Skin of body (tissue), 3 donors: ENCODE measurements at places on chromosomes 11 and 22. TPM values are rescaled to one million over a fixed set of nuclear protein-coding genes. Genes with fewer than 3 reads are reported as not detected.
A peak's percentile ranks its signal among the peaks of the same experiment; 100 is the strongest.

The SCGB2A2 gene
- 1.2 TPM for total RNA-seq

The CTTN gene
- total RNA-seq = 131 TPM

GRCh38 chr22:44151676-44152075, 29.0 kb upstream of the PARVG start:
- peak; percentile 29 for DNase-seq

DNA sequence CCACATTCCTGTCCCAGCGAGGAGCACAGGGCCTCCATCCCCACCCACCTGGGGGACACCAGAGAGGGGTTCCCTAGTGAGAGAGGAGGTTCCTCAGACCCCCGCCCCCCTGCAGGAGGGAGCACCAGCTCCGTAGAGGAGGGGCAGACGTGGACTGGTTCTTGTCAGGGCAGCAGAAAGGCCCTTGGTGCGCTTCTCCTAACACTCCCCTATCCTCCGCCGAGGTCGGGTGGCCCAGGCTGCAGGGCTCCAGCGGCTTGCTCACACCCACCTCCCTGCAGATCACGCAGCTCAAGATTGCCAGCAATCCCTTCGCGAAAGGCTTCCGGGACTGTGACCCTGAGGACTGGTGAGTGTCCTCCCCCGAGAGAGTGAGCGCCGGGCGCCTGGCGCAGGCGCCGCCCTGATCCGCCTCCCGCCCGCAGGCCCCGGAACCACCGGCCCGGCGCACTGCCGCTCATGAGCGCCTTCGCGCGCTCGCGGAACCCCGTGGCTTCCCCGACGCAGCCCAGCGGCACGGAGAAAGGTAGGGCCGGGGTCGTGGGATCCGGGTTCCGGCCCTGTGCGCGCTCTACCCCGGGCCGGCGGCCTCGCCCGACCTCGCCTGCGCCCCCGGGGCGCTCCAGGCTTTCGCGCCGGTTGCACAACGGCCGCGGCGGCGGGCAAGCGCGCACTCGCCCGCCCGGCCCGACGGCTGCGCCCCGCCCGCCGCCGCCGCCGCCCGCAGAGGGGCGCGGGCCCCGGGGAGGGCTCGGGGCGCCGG, 5.1 kb downstream of the TBX1 start:
- DNase-seq = no peak

The HTR3A gene
- 0.99 TPM for total RNA-seq

DNA sequence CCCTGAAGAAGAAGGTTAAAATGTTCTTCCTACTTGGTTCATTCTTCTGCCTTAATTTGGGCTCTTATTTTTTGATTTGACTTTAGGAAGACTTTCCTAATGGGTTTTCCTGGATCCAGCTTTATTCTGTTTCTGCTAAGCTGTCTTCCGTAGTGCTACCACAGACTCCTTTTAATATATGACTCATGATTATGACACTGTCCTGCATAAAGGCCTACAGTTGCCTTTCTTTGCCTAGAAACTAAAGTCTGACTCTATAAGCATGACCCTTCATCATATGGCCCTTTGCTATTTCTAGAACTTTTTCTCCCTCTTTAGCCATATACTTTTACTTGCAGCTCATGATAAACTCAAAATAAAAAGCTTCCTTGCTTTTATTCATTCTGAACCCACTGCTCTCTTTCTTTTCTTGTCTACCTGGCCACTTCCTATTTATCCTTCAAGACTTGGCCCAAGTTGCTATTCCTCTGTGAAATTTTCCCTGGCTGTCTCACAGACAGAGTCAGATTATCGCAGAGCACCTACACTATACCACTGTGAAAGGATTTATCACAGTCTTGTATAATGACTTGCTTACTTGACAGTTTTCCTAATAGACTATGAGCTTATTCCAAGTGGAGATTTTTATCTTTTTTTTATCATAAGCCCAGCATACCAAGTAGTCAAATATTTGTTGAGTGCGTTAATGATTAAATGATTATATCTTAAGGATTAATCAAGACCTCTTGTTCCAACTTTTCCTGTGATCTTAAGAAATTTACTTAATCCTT, 24.7 kb downstream of the TBCEL start:
- no peak for DNase-seq

The OR6A2 gene
- total RNA-seq = 0.20 TPM

- DNase-seq = peak; percentile 36
Measured at GRCh38 chr11:121793916-121794315, 322.1 kb downstream of the BLID start.

DNA sequence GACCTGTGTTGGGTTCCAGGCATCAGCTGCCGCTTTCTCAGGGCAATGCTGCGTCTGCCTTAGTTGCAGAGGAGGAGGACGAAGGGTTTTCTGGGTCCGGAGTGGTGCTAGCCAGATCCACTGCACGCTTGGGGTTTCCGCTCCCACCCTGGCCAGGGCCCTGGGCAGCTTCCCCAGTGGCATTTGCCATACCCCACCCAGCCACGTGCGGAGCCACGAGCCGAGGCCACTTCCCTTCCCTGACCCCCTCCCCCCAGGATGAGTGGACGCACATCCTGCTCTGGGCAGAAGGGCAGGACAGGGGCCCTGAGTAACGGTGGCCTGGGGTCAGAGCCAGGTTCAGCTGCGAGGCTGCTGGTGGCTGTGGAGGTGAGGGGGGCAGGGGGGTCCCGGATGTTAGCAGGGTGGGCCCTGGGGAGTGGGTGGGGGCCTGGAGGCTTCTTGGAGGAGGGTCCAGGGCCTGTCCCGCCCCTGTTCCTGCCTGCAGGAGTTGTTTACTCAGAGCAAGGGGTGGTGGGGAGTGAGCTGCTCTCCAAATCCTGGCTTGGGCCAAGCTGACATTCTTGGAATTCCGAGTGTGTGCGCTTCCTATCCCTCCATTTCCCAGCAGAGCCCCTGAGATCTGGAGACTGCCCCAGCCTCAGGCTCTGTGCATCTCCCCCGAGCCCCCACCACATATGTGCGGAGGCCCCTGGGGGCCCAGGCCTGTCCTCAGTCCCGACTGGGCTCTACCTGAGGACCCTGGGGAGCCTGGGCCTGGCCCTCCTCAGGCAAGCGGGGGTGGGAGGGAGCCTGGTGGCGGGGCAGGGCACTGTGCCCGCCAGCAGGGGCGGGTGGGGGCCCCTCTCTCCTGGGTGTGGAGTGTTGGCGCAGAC, 1.4 kb downstream of the TSPAN4 start:
- peak; percentile 92 for DNase-seq

DNA sequence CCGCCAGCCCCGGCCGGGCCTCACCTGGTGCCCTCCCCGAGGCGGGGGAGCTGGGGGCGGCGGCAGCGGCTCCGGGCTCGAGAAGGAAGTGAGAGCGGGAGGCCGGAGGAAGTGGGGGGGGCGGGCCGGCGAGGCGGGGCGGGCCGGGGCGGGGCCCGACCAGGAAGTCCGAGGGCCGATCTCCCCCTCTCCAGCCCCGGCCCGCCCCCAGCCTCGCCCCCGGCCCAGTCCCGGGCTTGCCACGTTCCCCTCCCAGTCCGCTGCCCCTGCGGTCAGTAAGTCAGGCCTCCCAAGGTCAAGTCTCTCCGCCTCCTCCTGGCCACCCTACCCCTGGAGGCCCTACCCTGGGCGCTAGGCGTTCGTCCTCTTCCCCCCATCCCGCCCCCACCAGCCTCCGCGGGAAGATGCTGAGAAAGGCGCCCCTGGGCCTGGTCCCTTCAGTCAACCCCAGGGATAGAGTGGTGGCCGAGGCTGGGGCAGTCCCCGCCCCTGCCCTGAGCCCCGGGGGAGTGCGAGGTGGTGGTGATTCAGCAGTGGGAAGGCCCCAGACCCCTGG, at the start of gene RHOG:
RHOG (minus strand) TSS at position 90 of the 556 bp plus-strand sequence. CDS start 12,821 bp downstream, outside the sequence.
- DNase-seq = peak; percentile 77

The SNX19 gene
- total RNA-seq = 32.2 TPM

The PKDREJ gene
- 0.10 TPM for total RNA-seq

- DNase-seq = no peak
Measured at GRCh38 chr11:133553885-133554740, 21.8 kb upstream of the OPCML start.

DNA sequence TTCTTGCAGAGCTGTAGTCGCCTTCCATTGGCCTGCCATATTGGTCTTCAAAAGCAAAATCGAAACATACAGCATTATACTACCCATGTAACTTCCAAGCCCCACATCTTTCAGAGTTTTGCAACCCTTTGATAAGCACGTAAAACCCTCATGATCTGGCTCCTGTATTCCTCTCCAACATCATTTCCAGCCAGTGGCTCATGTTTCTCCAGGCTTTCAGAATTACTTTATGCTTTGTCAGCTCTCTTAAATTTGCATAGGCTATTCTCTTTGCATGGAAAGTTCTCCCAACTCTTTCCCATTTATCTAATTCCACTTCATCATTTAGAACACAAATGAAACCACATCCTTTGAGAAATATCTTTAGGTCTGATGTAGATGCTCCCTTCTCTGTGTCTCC, 67.8 kb upstream of the DDI1 start:
- no peak for DNase-seq

DNA sequence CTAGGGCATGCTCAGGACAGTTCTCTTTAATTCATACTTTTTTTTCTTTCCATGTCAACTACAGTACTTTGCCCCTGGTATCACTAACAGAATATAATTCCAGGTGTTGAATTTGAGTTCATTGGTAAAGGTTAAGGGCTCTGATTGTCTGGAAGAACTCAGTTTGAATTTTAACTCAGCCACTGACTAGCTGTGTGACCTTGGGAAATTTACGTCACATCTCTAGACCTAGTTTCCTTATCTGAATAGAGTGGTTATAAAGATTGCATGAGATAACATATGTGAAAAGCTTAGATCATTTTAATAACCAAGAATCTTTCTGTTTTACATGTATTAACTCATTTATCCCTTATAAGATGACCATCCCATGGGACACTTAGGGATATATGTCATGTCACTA, 15.8 kb upstream of the ZC3H12C start:
- DNase-seq = no peak

The DUSP8 gene
- total RNA-seq = 1.8 TPM

The OR52A1 gene
- total RNA-seq = not detected

The PHOX2A gene
- not detected for total RNA-seq

The MMP11 gene
- total RNA-seq = 4.9 TPM

GRCh38 chr11:120335556-120335907, 681 bp upstream of the ARHGEF12 start:
- DNase-seq = peak; percentile 72

The GRAP2 gene
- 3.5 TPM for total RNA-seq

- DNase-seq = no peak
Measured at GRCh38 chr11:103903621-103904323, 132.7 kb upstream of the DDI1 start.

DNA sequence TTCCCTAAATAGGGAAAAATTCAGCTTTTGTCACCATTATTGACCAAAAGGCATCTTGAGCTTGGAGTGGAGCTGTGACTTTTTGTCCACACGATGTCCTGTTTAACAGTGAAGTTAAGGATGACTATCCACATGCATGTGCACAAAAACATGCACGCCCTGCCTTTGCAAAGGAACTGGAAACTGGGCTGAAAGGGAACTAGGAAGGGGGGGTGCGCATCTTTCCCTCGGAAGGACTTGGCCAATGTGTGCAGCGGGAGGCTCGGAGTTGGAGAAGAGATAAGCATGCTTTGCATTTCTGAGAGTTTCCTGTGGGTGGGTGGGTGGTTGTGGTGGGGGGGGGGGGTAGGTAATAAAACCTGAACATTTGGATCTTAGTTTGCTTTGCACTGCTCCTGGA, 411 bp upstream of the KIRREL3 start:
- DNase-seq = peak; percentile 19

The SHISAL1 gene
- 0.99 TPM for total RNA-seq

The DDI1 gene
- total RNA-seq = not detected

The MRGPRF gene
- 13.0 TPM for total RNA-seq

DNA sequence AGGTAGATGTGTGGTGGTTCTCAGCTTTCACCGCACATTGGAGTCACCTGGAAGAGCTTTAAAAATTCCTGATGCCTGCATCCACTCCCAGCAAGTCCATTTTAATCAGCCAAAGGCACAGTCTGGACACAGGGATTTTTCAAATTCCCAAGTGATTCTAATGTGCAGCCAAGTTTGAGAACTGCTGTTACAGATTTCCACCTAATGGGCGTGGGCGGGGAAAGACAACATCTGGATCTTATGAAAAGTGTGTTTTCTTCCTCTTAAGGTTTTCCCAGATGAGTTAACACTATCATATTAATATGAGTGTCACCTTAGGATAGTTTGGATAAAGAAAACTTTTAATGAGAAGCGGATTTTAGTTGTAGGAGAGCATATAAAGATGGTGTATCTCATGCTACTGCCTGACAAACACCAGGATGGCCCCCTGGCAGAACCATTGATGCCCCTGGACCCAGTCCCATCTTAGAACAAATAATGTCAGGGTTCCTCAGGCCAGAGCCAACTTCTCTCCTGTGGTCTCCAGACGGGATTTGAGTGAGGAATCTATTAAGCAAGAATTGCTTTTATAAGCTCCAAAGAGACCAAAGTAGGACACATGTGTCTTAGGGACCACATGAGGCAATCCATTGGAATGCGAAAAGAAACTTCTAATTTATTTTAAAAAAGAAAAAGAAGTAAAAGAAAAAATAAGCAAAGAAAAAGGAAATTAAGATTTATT, 31.9 kb downstream of the POU2AF1 start:
- DNase-seq = no peak

DNA sequence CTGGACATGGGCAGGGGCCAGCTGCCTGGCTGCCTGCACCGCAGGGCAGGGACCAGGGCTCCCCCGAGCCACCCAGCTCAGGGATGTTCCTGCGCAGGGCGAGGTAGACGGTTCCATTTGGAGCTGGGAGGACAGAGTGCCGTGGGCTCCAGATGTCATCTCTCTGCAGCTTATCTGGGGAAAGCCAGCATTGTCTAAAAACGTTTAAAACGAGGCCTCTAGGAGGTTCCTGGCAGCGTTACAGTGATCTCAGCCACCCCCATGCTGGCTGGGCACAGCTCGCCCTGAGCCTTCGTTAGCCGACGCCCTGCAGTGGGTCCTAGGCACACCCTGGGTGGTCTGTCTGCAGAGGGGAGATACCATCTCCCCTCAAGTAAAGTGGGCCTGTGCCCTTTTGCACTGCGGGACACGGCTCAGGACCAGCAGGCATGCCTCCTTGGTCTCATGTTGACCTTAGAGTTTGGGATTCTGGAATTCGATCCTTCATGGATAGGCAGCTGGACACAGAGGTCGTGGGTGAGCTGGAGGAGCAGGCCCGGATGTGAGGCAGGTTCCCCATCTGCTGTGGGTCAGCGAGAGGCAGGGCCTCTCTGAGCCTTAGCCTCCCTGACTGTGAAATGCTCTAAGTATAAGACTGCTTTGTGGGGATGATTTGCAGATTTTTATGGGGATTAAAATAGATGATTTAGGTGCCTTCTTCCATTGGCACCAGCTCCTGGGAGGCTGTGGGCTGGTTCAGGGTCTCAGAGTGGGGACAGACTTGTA, 14.1 kb downstream of the SYNGR1 start:
- DNase-seq = no peak

- peak; percentile 49 for DNase-seq
Measured at GRCh38 chr22:35148866-35149548, 83.0 kb downstream of the ISX start.

DNA sequence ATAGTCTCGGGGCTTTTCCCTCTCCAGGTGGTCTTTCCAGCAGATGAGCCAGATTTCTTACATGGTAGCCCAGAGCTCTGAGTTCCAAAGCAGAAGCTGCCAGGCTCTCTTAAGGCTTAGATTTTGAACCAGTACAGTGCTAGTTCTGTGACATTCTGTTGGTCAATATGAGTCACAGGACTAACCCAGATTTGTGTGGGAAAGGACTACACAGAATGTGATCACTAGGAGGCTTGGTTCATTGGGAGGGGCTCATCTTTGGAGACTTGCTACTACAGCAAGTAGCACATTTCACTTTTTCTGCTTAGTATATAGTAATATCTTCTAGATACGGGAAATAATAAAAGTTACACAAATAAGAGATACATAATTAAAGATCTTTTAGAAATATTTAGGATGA, 24.1 kb downstream of the RNF214 start:
- no peak for DNase-seq
